ENCODE measurements at places on chromosomes 13 and 19.

DNA sequence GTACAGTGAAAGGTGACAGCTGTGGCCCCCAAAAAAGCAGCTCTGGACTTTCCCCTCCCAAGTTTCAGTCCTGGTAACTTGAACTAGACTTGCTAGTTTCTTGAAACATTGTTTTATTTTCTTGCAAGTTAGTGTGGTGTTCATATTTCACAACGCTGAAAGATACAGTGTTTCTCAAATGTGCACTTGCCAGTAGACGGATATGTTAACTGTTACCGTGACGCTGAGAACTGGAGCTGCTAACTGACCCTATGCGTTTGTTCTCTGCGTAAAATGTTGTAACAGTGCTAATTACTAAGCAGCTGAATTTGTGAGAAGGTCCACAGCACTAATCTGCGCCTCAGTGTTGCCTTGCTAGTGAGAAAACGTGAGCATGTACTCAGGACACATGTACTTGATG, 79.6 kb downstream of the GGACT start:
- no peak for DNase-seq

DNA sequence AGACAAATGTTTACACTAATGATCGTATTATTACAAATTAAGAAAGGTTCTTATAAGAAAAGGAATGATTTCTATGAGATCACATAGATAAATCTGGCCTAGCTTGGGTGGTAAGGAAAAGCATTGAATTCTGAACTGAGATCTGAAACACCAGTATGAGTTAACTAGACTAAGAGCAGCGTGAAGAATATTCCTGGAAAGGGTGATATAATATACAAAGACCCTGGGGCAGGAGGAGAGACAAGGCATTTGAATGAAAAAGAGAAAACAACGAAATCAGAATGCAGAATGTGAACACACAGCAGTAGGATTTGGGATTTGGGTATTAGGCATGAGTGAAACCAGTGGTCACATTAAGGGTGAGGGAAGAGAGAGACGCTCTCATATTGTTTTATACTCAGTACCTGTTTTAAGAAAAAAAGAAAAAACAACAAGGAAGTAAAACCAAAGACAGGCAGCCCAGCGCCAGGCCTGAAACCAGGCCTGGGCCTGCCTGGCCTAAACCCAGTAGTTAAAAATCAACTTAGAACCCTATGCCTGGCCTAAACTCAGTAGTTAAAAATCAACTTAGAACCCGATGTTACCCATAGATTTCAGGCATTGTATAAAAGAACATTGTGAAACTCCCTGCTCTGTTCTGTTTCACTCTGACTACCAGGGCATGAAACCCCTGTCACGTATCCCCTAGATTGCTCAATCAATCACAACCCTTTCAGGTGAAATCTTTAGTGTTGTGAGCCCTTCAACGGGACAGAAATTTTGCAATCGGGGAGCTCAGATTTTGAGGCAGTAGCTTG, 287.1 kb downstream of the ITGBL1 start:
- no peak for DNase-seq

DNA sequence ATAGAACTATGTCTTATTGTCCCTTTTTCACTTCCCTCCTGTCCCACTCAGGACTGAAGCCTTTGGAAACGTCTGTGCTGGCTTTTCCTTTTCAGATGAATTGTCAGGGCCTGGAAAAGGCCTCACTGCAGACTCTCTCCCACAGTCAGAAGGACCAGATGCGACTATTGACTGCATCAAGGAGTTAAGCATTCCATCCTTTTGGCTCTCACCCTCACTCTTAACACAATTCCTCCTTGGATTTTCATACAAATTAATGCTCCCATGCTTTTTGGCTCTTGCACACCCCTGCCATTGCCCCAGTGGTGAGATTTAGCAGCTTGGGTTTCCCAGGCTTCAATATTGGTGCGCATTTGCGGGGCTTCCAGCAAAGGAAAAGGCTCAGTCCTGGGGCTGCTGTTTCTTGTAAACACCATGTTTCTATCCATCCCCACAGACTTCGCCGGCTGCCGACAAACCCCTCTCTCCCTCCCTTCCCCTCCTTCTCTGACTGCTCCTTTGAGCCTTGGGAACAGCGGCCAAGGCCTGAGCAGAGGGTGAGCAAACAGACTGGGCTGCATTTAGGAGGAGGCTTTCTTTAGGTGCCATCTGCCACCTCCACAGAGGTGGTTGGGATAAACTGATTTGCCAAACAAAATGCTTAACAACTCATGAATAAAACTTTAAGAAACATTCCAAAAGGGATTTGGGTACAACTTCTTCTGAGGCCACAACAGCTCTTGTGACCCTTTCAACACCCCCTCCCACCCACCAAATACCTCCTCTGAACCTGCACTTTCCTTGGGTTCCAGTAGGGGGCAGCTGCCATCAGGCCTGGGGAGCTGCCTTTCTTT, 48.6 kb upstream of the PCDH8 start:
- no peak for DNase-seq

DNA sequence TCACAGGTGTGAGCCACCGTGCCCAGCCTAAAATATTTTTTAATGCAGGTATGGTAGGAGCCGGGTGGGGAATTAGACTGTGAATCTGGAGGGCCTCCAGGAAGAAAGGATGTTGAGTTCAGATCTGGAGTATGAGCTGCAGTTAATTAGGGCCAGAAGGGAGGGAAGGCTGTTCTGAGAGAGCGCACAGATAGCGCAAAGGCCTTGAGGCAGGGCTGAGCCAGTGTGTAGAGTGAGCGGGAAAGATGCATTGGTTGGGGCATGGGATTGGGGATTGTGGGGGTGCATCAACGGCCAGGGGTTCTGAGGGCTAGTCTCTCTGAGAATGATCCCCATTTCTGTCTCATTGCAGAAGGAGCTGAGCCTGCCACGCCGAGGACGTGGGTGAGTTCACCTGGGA, 9.7 kb downstream of the MAST3 start:
- no peak for DNase-seq

DNA sequence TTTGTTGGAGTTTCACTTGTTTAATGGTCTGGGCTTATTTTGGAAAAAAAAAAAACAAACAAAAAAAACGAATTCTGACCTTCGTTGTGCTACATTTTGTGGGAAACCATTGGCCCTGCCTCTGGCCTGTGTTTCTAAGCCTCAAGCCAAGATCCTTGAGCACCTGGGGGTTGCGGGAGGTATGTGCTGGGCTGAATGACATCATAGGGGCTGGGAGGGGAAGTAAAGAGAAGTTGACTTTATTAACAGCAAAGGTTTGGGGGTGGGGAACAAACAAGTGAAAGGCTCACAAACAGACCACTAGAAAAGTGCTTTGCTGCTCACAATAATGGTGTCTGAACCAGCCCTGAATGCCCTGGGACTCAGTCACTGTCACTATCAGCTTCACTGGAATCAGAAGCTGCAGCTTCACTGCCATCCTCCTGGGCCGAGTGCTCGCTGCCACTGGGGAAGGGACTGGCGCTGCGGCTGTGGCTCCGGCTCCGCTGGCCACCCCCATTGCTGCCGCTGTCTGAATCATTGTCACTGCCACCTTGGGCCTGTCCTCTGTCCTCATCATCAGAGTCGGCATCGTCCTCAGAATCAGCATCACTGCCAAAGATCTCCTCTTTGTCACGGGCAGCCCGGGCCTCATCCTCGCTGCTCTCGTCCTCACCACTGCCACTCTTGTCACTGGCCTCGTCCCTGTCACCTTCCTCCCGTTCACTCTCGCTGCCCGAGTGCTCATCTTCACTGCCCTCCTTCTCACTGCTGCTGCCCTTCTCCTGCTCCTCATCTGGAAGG, 5.1 kb downstream of the PAF1 start:
- DNase-seq, result no peak
